IPS-NIHi11 (cell line): ENCODE measurements at places on chromosomes 3 and 15.

DNA sequence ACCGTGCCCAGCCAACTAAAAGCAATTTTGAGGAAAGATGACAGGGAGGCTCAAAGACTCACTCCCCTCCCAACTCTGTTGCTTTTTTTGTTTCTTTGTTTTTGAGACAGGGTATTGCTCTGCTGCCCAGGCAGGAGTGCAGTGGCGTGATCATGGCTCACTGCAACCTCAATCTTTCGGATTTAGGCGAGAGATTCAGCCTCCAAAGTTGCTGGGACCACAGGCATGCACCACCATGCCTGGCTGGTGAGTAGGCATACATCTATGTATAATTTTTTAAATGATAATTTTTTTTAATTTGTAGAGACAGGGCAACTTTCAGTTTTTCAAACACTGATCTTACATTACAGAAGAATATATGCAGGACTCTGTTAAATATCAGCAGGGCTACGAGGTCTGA is 15.8 kb upstream of the THUMPD3 start:
- no peak for DNase-seq

DNA sequence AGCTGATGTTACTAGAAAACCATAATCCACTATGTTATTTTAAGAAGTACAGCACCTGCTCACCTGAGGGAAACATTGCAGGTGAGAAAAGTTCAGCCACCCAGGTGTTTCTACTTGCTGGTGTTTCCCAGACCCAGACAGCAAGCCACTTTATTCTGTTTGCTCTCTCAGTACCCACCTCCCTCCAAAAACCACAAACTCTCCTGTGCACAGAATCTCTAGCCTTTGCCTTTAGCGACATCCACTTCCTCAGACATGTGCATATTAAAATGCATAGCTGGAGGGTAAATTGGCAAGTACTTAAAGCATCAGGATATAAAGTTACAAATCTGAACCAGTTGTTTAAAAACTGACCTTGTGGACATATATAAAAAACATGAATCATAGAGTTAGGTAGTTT is 36.7 kb downstream of the VGLL3 start:
- DNase-seq, result no peak

DNA sequence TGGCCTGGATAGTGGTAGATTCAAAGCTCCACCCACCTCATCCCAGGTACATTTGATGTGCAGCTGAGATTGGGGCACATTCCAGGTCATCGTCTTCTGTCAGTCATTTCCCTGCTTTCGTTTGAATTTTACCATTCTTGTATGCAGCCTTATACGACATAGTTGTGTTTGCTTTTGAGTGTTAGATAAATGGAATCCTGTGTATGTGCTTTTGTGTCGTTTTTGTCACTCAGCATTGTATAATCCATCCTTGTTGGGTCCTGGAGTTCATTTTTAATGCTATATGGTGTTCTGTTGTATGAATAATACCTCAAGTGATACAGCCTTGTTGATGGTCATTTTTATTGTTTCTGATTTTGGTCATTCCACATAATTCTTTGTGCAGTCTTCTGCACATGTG is 7.3 kb downstream of the RCCD1 start:
- DNase-seq, result no peak

- DNase-seq, result no peak
Measured at GRCh38 chr15:32656496-32656895, 15.0 kb downstream of the SCG5 start.

DNA sequence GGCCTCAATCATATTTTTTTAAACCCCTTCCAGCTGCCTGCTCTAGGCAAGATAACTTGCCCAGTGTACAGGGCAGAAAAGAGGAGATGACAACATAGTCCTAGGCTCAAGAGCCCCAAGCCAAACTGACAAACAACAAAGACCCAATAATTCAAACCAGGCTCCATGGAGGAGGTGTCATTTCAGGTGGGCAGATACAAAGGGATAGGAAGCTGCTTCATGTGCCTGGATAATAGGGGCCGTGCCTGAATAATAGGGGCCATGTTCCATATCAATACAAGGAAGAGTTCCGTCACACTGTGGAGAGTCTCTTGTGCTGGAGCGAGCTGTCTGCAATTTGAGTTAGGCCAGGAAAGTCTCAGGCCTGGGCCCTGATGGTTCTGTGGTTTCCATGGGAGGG is 35.4 kb upstream of the TRIM71 start:
- no peak for DNase-seq

DNA sequence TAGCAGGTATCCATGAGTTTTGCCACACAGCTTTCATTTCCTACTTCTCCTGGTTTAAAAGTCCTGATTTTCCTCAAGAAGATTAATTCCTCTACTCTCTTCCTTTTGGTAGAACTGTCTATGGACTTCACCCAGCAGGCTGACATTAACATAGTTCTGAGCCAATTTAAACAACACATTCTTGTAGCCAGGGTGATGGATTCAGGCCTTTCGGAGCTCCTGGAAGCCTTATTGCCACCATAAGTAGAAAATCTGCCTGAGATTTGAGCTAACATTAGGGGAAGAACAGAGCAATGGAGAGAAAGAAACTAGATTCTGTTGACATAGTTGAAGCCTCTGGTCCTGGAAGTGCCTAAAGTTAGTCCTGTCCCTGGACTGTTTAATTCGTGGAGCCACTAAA is 449.8 kb downstream of the TAFA4 start:
- DNase-seq, result no peak

- DNase-seq, result no peak
Measured at GRCh38 chr15:33370623-33371020, 59.9 kb downstream of the RYR3 start.

GRCh38 chr15:81297603-81298575 is 26.1 kb downstream of the STARD5 start:
- no peak for DNase-seq

DNA sequence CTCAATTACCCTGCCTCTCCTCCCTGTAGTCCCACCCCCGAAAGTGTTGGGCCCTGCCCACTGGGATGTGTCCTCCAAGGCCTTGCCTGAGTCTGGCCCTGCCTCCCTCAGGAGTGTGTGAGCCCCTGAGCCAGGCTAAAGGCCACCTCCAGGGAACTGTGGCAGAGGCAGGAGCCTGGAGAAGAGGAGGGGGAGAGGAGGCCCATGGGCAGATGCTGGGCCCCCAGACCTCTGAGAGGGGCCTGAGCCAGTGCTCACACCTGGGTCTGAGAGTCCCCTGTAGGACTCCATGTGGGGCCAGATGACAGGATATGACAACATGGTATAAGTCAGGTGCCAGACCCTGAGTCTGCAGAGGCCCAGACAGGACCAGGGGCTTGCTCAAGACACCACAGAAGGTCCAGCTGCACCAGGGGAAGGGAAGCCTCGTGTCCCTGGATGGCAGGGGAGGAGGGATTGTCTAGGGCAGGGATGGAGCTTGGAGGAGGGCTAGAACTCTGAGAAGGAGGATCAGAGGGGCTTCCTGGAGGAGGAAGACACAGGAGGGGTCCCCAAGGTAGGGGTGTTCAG is 217.9 kb downstream of the TBC1D2B start:
- DNase-seq, result no peak
